Sciatic nerve (tissue), 2 donors: ENCODE measurements at places on chromosomes 2 and 18.

DNA sequence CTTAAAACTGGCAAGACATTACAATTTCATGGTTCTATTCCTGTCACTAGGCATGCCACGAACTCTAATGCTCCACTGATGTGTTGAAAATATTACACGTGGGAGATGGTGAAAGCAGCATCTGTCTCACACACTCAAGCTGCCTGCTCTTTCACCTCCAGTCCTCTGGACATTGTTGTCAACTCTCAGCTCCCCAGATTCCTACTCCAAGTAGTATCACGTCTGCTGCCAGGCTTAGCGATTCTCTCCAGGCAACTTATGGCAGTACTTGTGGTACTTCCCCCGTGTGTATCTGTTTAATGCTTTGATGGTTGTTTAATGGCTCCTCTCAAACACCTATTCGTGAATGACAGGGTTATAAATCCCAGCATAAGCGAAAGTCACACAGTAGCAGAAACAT, 103.8 kb downstream of the TMEFF2 start:
- no peak for DNase-seq

DNA sequence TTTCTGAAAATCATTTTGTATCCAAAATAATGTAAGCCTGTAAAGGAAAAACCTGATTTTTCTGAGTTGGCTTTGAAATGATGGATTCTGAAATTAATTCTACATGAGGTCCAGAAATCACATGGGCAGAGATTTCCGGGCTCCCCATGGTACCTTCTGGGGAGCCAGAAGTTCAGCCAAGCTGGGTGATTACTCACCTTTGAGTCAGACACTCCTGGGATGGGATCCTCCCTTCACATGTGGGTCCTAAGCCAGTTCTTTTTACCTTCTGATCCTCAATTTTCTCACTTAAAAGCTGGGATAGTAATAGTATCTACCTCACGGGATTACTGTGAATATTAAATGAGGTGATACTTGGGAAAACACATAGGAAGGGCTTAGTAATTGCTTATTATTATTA, 179.8 kb upstream of the EPAS1 start:
- DNase-seq, result no peak

DNA sequence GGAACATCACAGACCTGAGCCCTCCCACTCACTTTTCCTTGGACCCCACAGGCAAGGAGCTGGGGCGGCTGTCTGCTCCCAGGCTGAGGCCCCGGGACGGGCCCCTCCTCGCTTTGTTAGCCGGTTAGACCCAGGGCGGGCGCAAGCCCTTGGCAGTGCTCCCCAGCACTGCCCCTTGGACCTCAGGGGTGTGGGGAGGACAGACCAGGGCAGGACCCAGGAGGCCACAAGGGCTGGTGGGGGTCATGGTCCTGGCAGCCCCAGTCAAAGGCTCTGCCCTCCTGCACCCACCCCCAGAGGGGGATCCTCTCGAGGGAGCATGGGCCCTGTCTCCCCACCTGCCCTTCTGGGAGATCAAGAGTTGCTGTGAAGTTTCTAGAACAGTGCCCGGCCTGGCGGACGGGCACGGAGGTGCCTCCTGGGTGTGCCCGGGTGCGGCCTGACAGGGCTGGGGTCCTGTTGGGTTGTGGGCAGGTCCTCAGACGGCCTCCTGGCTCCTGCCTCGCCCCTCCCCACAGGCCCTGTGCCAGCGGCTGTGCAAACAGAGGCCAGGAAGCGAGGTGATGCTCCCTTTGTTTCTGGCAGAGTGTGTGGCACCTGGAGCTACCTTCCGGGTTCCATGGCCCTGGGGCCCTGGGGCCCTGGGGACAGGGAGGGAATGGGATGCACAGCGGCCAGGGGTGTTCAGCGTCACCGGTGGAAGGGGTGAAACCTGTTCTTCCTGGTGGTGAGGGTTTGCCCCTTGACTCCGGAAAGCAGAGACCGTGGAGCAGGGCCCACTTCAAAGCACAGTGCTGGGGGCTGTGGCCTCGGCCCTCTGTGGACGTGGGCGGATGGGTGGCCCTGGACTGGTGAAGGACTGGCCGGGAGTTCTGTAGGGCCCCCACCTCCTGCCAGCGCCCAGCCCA, 2.9 kb upstream of the GAL3ST2 start:
- DNase-seq, result peak; percentile 53

GRCh38 chr2:20796374-20796791, 26.5 kb downstream of the LDAH start:
- no peak for DNase-seq

GRCh38 chr2:9110893-9111569, 95.6 kb upstream of the ASAP2 start:
- no peak for DNase-seq

- no peak for DNase-seq
These were observed 20.9 kb upstream of the BAZ2B start for GRCh38 chr2:159637240-159637639.

DNA sequence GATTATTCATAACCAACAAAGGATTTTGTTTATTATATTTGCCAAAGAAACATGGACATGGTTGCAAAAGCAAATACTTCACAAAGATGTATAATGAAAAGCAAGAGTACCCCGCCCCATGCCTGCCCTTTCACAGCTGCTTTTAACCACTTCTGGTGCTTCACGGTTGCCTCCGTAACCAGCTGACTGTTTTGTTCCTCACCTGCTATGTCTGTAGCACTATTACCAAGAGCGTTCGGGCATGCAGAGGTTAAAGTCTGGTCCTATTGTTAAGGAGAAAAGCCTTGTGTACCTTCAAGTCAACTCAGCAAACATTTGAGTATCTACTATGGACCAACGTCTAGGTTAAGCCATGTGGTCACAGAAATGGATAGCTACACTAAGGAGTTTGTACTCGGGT, 115.2 kb upstream of the FOSL2 start:
- DNase-seq, result no peak

- no peak for DNase-seq
These were observed 195.1 kb downstream of the EXOC6B start for GRCh38 chr2:72630767-72631166.

DNA sequence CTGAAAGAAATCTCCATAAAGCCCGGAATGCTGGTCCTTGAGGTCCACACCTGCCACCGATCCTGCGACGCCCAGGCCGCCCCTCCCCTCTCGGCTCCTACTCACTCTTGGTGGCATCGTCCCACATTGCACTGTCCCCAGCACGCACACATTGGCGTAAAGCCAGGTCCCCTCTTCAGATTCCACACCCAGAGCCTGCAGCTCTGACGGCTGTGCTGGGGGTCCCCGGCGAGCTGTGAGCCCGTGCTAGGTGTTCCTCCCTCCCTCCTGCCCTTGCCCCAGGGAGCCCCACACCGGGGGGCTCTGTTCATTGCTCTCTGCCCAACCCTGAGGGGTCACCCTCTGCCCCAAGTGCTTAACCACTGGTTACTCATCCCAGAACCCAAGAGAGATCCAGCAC, 8.5 kb downstream of the TPO start:
- no peak for DNase-seq

DNA sequence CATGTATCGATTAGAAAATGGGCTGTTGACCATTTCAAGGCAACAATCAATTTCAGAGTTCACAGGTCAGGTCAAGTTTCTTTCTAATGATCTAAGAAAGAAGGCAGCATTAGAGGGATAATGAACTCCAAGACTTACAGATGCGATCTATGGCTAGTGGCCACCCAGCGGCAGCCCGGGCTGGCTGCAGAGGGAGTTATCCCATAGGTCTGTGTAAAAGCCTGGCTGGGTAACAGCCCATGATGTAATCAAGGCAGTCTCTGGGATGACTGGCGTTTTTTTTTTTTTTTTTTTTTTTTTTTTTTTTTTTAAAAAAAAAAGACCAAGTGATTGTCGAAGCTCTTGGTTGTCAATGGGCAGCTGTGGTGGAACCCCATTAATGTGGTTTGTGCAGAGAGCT, 171.1 kb upstream of the SKOR2 start:
- DNase-seq, result no peak

- no peak for DNase-seq
These were observed 13.2 kb downstream of the SERPINE2 start for GRCh38 chr2:224025874-224026273.

DNA sequence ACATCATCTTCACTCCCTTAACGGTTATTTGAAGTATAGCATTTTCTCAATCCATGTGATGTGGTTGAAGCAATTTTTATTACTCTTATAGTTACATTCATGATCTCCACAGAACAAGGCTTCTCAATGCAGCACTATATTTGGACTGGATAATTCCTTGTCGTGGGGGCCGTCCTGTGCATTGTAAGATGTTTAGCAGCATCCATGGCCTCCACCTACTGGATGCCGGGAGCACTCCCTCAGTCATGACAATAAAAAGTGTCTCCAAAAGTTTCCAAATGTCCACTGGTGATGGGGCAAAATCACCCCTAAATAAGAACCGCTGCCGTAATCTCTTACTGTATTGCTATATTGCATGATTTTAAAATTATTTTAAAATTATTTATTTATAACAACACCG, 110.6 kb upstream of the DDX18 start:
- DNase-seq, result no peak

GRCh38 chr2:236568068-236568921, 1.3 kb upstream of the ACKR3 start:
- DNase-seq, result peak; percentile 78

GRCh38 chr2:154048905-154049304, 177.2 kb downstream of the GALNT13 start:
- DNase-seq, result no peak

GRCh38 chr2:118340103-118340502, 251.8 kb downstream of the INSIG2 start:
- DNase-seq, result no peak

GRCh38 chr2:16123421-16123820, 183.1 kb downstream of the MYCN start:
- DNase-seq, result no peak

DNA sequence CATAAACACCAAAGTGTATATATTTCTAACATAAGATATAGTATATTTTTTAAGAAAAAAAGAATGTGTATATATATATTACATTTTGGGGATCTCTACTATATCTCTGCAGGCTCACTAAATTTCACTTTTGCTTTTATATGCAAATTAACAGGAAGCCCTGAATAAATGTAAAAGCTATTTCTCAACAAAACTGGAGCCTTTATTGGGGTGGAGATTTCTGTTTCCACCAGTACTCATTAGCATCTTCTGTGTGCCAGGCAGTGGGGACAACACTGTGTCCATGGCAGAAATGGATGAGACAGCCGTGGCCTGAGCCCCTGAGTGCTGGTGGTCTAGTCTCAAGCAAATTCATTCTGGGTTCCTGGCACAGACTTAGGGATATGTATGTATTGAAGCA, 41.3 kb downstream of the C18orf63 start:
- no peak for DNase-seq

DNA sequence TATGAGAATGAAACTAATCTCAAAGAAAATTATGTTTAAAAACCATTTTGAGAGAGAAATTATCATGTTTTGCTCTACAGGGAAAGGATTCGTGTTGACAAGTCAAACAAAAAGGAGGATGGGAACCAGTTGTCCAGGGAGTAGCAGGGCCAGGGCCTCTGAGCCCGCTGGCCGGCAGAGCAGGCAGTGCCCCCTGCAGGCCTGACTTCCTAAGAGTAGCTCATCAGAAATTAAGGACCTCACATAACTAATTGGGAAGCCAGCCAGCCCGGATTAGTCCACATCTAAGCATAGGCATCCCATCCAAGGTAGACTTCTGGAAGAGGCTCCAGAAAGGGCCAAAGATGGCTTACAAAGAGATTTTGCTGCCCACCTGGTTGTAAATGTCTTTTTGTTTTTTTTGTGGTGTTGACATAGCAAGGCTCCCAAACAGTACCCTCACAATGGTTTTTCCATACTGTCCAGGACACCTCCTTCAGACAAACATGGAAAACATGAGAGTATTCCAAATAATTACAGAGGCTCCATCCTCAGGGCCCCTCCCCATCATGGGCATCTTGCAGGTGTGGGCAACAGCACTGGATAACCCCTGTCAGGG, 241.2 kb upstream of the TANK start:
- peak; percentile 62 for DNase-seq

GRCh38 chr2:144889348-144889747, 369.4 kb upstream of the ZEB2 start:
- no peak for DNase-seq

DNA sequence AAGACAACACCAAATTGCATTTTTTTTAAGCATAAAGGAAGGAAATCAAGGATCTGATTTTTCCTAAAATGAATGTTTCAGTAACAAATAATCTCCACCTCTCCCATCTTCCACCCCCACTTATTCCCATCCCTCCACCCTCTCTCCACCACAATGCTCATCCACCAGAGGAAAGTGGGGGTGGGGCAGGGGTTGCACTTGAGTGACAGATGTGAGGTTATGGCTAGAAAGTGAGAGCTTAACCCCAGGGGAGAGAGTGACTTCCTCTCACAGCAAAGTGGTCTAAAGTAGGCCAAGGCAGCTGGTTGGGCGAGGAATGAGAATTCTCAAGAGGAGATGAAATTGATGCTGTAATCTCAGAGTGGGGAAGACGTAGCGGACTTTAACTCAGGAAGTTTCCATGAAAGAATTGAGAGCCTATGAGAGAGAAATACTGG, 104.7 kb downstream of the HNRNPLL start:
- DNase-seq, result no peak

GRCh38 chr2:133892352-133892913, 324.2 kb upstream of the NCKAP5 start:
- no peak for DNase-seq

DNA sequence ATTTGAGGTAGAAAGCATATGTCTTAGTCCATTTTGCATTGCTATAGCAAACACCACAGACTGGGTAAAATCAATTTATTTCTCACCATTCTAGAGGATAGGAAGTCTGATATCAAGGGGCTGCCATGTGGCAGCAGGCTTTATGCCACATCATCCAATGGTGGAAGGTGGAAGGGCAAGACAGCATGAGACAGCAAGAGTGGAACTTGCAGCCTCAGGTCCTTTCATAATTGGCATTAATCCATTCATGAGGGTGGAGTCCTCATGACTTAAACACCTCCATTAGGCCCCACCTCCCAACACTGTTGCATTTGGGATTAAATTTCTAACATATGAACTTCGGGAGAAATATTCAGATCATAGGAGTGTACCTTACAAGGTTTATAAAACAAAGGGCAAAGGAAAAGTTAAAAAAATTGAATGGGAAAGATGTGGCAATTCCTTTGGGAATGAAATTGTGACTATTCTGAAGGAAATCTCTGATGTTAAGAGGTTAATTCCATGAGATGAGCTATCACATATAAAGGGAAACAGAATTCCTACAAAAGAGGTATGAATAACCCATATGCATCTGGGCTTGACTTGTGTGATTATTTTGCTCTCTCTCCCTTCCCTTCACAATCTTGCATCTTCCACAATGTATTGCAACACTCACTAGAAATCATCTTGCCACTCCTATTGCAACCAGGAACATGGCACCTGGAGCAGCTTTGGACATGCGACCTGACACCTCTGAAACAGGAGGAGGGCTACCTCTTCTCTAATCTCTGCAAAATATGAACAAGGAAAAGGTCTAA, 507.8 kb downstream of the EPHA4 start:
- no peak for DNase-seq
